GM20000 (cell line): ENCODE measurements at places on chromosomes 7 and 10.

DNA sequence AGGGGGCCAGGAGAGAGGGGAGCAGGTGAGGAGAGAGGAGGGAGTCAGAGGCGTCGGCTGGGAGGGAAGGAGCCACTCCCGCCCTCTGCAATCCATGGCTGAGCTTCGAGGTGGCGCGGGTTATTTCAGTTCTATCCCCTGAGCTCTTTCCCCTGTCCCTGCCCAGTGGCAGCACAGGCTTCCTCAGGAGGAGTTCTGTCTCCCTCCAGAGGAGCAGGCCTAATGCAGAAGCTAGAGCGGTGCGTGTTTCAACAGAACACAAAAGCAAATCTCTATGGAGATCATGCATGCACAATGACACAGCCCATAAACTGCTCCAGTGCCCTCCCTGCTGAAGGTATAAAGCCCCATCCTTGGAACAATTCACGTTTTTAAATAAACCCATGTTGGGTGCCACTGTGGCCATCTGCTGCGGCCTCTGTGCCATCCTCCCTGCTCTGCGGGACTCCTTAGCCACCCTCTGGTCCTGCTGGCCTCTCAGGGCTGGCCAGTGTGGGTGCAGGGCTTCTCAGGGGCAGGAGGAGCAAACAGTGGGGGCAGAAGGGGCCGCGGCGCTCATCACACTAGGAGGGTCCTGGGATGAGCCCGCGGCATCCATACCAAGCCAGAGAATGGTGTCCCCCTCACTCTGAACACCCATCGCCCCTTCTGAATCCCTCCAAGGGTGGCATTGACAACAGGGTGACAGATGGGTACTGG, 192.6 kb upstream of the LYZL2 start:
- DNase-seq: no peak

DNA sequence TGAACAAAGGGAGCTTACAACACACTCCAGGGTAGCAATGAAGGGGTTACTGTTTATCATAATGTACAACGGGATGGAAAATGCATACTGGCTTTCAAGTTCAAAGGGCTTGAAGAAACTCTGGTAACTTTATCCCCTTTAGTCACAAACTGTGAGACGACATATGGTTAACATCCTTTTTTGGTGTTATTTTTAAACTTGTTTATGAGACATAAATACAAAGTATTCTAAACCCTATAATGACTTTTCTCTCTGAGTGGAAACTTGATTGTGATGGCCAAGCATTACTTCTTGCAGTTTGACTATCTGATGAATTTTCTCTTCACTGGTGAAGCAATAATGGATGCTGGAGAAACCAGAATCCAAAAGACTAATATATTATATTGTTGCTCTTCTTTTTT, 62.0 kb upstream of the SEMA3A start:
- no peak for DNase-seq

- DNase-seq: peak; percentile 84
Measured at GRCh38 chr10:87095236-87095945, 385 bp downstream of the SHLD2 start.

- DNase-seq: no peak
Measured at GRCh38 chr10:100749309-100750217, 4.2 kb downstream of the PAX2 start.

DNA sequence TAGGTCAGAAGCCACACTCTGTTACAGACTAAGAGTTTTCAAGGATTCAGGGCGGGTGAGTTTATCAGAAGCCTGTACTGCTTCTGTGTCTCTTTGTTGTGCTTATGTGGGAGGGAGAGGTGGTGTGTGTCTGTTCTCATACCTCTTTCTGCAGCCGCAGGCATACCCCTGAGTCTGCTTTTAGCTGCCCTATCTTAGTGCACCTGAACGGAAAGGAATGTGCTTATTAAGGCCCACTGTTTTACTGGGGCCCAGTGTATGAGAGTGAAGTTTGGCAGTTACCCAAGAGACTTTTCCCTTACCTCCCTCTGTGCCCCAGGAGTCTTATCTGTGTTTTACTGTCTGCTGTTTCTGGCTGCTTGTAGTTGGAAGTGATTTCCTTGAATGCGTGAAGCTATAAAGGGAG, 104.3 kb downstream of the TYW1 start:
- DNase-seq: no peak

- peak; percentile 56 for DNase-seq
Measured at GRCh38 chr10:115417585-115418265, 324.6 kb downstream of the ATRNL1 start.

DNA sequence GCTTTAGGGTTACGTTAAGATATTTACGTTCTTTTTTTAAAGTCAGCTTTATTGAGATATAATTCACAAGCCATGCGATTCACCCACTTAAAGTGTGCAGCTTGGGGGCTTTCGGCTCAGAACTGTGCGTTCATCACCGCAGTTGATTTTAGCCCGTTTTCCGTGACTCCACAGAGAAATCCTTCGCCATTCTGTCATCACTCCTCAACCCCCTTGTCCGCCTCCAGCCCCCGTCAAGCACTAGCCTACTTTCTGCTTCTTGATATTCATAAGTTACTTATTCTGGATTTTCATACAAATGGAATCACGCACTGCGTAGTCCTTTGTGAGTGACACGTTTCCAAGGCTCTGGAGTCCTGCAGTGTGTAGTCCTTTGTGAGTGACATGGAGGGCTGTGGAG, 20.4 kb downstream of the FAM20C start:
- DNase-seq: no peak

GRCh38 chr10:120972259-120972658, 121.1 kb downstream of the WDR11 start:
- DNase-seq: no peak
